ENCODE measurements at places on chromosomes 2 and 18. TPM values are rescaled to one million over a fixed set of nuclear protein-coding genes. Genes with fewer than 3 reads are reported as not detected.

Gene NIF3L1
- total RNA-seq = 22.9 TPM

Gene DYSF
- 1.5 TPM for total RNA-seq

Gene CD226
- total RNA-seq = 0.74 TPM

Gene TSN
- total RNA-seq = 48.4 TPM

Gene KIF1A
- total RNA-seq = 181 TPM

Gene CYRIA
- total RNA-seq = 189 TPM

Gene NCK2
- 47.2 TPM for total RNA-seq

Gene RGPD4
- 0.25 TPM for total RNA-seq

Gene ASPRV1
- total RNA-seq = 1.7 TPM

Gene PIKFYVE
- total RNA-seq = 43.8 TPM

Gene PDK1
- 6.9 TPM for total RNA-seq

Gene HAUS1
- 30.7 TPM for total RNA-seq

Gene LAMA3
- total RNA-seq = 2.5 TPM

Gene C2orf80
- total RNA-seq = 26.6 TPM

Gene LYG2
- total RNA-seq = not detected

Gene NTSR2
- 0.25 TPM for total RNA-seq

Gene CAPN13
- total RNA-seq = 0.25 TPM

Gene VWA3B
- total RNA-seq = 0.98 TPM

Gene NAT8
- not detected for total RNA-seq

Gene SEPTIN2
- 202 TPM for total RNA-seq

Gene VSNL1
- 17.5 TPM for total RNA-seq

Gene GKN2
- total RNA-seq = 0.25 TPM

Gene IL1F10
- total RNA-seq = not detected

Gene LYPD6B
- total RNA-seq = 3.4 TPM

Gene MAB21L4
- not detected for total RNA-seq

Gene FAM228A
- total RNA-seq = 3.7 TPM

Gene FLACC1
- total RNA-seq = 3.0 TPM

Gene ACYP2
- 17.2 TPM for total RNA-seq

Gene DPY30
- total RNA-seq = 47.9 TPM

Gene LAMA1
- 12.8 TPM for total RNA-seq

Gene FAM161A
- total RNA-seq = 18.2 TPM

Gene NFE2L2
- 14.0 TPM for total RNA-seq

Gene ZRANB3
- total RNA-seq = 7.9 TPM
